ENCODE measurements at places on chromosomes 2 and 18.

DNA sequence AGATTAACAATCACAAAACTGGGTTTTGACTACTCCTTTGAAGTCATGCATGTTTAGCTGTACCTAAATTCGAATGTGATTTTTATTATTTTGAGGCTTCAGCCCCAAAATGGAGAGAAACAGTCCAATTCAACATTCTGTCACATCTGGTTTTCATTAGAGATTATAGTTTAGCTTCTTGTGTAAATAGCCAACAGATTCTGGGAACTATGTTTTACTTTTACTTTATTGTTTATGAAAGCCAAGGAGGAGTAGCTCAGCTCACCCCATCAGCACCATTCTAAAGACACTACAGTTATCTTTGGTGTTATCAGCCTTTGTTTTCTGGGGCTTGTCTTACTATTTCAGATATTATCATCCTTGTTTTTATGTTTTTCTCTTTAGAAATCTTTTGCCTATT lies 465.0 kb upstream of the CWC22 start:
- DNase-seq = no peak

DNA sequence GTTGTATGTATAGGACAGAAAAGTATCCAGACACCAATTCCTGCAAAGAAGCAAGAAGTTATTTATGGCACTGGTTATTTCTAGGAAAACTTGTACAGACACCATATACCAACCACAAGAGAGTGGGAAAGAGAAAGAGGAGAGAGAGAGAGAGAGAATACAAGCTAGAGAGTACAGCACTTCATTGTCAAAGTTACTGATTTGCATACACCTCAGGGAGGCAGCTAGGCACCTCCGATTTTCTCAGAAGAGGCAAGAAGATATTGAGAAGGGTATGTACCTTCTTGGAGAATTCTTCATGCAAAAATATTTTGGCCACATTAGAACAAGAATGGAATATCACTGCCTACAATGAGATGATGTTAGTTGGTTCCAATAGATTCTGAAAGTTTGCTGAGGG lies 333.9 kb upstream of the PIK3C3 start:
- no peak for DNase-seq

DNA sequence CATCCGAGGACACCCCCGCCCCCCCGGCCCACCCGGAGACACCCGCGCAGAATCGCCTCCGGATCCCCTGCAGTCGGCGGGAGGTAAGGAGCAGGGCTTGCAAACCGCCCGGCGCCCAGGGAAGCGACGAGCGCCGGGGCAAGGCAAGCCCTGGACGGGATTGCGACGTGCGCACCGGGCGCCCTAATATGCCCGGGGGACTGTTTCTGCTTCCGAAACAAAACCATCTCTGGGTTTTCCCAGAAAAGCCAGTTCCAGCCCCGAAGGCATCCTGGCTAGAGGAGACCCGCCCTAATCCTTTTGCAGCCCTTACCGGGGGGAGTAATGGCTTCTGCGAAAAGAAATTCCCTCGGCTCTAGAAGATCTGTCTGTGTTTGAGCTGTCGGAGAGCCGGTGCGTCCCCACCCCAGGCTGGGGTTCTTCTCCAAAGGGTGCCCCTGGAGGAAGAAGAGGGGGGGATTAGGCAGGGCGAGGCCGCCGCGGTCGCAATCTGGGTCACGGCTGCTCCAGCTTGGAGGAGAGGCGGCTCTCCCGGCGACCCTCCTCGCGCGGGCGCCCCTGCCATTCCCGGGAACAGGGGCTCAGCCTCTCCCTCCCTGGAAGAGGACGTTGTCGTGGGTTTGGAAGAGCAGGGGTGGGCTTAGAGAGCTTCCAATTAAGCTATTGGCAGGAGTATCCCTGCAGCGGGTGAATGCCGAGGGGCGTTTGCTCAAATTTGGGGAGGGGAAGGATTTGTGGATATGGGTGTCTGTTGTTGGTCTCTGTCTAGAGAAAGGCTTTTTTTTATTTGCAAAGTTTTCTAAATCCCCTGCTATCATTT lies 521 bp downstream of the MYCN start:
- DNase-seq = no peak

DNA sequence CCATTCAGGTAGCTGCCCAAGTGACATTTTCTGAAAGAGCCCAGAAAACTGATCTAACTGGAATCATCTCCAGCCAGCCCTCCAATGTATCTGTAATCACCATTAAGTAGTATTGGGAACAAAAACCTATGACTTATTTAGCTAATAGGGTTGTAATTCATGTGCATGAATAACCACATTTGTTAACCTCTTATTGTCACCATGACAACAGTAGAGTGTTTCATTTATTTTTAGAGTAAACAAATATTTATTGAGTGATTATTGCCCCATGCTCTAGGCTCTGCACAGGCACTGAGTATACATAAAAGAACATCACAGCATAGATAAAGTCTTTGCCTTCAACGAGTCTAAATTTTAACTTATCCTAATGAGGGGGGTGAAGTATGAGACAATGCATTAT lies 265.4 kb upstream of the UBE2E3 start:
- no peak for DNase-seq

GRCh38 chr2:174691201-174691779 lies 73.0 kb downstream of the CHRNA1 start:
- no peak for DNase-seq

- no peak for DNase-seq
These were observed 7.2 kb downstream of the PDCD1 start for GRCh38 chr2:241851325-241852115.

DNA sequence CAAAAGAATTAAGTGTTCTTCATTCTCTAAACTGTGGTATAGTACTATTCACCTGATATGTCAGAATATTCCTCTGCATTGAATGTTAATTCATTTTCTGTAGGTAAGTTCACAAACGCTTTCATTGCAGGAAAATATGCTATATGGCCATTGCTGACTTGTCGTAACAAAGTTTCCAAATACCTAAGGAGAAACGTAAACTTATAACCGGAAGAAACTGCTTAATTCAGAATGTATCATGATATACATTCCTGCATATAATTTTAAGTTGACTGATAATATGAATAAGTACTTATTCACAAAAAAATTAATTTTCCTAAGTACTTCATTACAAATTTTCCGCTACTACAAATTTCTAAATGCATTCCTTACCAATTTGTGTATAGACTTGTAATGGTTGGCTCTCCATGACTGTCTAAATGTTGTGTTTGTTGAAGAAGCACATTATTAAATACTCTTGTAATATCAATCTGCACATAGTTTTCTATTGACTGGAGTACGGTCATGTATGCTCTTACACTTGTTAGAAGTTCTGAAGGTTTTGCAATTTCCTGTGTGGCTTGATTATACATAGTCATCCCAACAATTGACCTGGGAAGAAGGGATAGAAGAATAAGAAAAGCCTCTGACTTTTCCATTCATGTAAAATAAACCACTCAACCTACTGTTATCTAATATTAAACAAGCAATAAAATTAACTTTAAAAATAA lies 85.4 kb downstream of the NCKAP1 start:
- DNase-seq = no peak

- DNase-seq = no peak
These were observed 300.0 kb downstream of the PDE11A start for GRCh38 chr2:177772529-177772928.

- DNase-seq = no peak
These were observed 28.0 kb downstream of the MAL start for GRCh38 chr2:95053543-95053942.

DNA sequence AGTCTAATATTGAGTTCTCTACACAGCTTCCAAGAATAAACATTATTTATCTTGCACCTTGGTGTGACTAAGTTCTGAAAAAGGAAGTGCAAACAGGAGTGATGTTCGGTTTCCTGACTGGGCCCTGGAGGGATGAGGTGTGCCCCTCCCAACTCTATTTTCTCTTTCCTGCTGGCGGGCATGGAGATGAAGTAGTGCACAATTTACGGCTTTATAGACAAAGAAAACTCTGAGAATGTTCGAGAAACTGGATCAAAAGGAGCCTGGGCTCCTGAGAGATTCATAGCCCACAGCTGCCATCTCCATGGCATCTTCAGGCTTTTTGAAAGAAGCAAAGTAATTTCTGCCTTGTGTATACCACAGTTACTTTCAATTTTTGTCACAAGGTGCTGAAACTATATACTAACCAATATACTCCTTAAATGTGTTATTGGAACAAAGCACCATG lies 22.3 kb downstream of the LRATD1 start:
- DNase-seq = no peak

All from left hindlimb (tissue), 1 donor.